ENCODE measurements at places on chromosomes 1 and 21. TPM values are rescaled to one million over a fixed set of nuclear protein-coding genes. Genes with fewer than 3 reads are reported as not detected.

DNA sequence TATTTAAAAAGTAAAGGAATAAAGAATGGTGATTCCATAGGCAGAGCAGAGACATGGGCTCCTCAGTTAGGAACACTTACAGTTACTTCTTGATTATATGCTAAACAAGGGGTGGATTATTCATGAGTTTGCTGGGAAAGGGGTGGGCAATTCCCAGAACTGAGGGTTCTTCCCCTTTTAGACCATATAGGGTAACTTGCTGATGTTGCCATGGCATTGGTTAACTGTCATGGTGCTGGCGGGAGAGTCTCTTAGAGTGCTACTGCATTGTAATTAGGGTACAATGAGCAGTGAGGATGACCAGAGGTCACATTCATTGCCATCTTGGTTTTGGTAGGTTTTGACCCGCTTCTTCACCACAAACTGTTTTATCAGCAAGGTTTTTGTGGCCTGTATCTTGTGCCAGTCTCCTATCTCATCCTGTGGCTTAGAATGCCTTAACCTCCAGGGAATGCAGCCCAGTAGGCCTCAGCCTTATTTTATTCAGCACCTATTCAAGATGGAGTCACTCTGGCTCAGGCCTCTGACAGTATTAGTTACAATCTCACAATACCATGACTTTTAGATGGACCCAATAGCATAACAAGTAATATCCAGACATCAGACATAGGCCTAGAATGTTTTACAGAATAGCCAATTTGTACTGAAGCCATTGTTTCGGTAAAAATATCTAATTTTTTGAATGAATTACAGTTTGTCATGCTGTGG is 106.8 kb downstream of the ZBTB18 start:
- DNase-seq = no peak

The GPR157 gene
- 3.5 TPM for total RNA-seq

DNA sequence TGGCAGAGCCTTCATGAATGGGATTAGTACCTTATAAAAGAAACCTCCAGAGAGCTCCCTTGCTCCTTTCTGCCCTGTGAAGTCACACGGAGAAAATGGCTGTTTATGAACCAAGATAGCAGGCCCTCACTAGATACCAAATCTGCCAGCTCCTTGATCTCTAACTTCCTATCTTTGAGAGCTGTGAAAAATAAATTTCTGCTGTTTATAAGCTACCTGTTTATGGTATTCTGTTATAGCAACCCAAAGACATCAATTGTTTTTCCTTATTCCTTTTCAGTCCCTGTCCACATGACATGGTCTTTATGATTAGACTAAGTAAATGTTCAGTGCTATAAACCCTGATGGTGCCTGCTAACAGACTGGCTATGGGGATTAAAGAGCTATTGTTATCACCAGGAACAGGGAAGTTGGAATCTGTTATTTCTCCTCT is 9.7 kb upstream of the STIL start:
- no peak for DNase-seq

- DNase-seq = no peak
Measured at GRCh38 chr1:149934356-149934755, 2.3 kb downstream of the MTMR11 start.

The TACSTD2 gene
- total RNA-seq = not detected

DNA sequence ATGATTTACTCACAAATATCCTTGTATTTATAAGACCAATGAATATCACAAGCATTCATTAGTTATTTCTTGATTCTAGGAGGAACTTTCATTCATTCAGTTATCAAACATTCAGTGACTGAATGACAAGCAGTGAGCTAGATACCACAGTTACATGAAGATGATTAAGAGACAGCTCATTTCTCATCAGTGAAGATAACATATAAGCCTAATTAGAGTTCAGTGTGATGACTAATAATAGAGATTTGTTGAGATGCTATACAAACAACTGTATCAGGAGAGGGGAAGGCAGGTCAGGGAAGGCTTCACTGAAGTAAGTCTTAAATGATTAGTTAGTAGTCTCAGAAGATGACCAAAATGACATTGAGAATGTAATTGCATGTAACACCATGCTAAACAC is 14.6 kb upstream of the C1orf105 start:
- DNase-seq = no peak

The ELOA gene
- total RNA-seq = 35.2 TPM

The SLAMF6 gene
- total RNA-seq = 32.0 TPM
